ENCODE measurements at places on chromosomes 16 and 17.

GRCh38 chr17:75098861-75099260 lies 10.9 kb upstream of the ARMC7 start:
- DNase-seq = no peak

GRCh38 chr16:46745617-46746016 lies 2.5 kb downstream of the MYLK3 start:
- no peak for DNase-seq

DNA sequence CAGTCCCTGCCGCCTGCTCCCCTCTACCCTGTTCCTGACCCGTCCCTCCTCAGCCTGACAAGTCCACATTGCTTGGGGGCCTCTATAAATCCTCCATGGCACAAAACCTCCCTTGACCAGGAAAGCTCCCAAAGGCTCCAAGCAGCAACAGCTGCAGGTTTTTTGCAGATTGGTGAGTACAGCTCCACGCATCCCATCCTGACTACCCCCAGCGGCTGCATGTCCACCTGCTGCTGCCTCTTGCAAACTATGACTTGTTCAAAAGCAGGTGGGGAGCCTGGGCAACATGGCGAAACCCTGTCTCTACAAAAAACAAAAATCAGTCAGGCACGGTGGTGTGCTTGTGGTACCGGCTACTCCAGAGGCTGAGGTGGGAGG lies 122.8 kb downstream of the ANKRD11 start:
- DNase-seq = no peak

DNA sequence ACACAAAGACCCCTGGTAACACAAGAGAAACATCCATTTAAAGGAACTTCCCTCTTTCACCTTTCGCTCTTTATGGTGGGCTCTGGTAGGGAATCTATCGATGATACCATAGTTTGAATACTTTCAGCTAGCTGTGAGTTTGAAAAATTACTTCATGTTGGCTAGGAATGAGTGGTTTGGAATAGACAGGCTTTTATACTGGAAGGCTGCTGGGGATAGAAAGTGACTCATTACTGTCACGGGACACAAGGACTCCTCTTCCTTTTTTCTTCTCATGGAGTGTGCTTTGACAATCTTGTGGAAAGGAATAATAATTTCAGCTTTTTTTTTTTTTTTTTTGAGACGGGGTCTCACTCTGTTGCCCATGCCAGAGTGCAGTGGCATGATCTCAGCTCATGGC lies 76.9 kb downstream of the CYB561 start:
- no peak for DNase-seq

- no peak for DNase-seq
Measured at GRCh38 chr16:77721752-77722308, 484 bp upstream of the NUDT7 start.

DNA sequence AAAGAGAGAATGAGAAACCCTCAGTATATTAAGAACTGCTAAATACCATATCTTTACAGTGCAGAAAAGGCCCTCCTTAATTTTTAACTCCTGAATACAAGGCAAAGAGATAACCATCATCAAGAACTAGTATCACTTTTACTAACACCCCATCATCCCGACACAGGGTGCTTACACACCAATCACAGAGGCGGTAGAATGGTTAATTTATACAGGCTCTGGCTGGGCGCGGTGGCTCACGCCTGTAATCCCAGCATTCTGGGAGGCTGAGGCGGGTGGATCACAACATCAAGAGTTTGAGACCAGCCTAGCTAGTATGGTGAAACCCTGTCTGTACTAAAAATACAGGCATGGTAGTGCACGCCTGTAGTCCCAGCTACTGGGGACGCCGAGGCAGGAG lies 4.2 kb downstream of the PSMD12 start:
- no peak for DNase-seq

GRCh38 chr17:27530764-27531391 lies 74.6 kb downstream of the KSR1 start:
- peak; percentile 71 for DNase-seq

- DNase-seq = no peak
Measured at GRCh38 chr16:54467398-54467797, 180.8 kb upstream of the IRX3 start.

- peak; percentile 42 for DNase-seq
Measured at GRCh38 chr16:86924537-86924936, 346.2 kb downstream of the FOXL1 start.

- DNase-seq = no peak
Measured at GRCh38 chr17:56034197-56034635, 119.1 kb upstream of the ANKFN1 start.

- no peak for DNase-seq
Measured at GRCh38 chr17:78613416-78613815, 36.2 kb upstream of the DNAH17 start.

GRCh38 chr16:64983963-64984362 lies 137.9 kb downstream of the CDH11 start:
- peak; percentile 71 for DNase-seq

DNA sequence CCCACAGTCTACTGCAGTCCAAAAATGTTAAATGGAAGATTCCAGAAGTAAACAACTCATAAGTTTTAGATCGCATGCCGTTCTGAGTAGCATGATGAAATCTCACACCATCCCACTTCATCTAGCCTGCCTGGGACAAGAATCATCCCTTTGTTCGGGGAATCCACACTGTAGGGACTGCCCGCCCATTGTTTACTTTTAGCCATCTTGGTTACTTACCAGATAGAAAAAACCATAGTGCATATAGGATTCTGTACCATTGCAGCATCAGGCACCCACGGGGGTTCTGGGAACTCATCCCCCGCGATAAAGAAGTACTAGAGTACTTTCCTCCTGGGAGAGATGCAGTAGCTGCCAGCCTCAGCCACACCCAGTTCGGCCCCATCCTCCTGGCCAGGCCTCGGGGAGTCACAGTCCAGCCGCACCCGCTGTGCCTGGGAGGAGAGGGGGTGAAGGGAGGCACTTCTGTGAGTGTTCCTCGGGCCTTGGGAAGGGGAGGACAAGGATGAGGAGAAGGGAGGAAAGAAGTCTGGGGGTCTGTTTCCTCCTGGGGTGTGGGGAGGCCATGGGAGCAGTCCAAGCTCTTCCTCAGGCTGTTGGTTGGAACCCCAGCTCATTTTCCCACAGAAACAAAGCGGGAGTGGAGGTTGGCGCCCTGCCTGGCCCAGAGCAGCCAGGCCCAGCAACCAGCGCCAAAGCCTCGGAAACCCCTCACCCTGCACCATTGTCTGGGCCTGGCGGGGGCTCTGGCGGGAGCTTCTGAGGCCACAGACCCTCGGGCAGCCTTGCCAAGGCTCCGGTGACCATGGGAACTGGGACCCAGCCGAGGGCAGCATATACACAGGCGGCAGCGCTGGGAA lies 8.9 kb downstream of the TRIM47 start:
- DNase-seq = peak; percentile 72

DNA sequence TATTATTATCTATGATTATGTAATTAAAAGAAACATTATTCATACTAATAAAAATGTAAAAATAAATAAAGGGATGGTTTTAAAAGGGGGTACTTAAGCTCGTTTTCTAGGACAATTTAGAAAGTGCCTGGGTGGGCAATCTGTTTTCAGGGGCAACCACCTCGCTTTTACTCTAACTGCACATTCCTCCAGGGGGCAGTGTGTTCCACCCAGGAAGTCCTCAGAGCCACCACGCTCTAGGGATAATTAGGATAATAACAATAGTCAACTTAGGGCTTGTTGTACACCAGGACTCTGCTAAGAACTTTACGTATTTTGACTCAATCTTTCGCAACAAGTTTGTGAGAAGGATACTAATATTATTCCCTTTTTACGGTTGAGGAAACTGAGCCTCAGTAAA lies 396.7 kb upstream of the MAF start:
- DNase-seq = peak; percentile 21

DNA sequence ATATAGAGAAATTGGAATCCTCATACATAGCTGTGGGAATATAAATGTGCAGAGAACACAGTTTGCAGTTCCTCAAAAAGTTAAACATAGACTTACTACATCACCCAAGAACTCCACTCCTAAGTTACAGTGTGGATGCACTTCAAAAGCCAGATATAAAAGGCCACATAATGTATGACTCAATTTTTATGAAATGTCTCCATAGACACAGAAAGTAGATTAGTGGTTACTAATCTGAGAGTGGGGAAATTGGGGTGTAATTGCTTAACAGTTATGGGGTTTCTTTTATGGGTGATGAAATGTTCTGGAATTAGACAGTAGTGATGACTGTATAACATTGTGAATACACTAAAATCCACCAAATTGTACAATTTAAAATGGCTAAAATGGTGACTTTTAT lies 60.9 kb downstream of the CACNG1 start:
- no peak for DNase-seq

DNA sequence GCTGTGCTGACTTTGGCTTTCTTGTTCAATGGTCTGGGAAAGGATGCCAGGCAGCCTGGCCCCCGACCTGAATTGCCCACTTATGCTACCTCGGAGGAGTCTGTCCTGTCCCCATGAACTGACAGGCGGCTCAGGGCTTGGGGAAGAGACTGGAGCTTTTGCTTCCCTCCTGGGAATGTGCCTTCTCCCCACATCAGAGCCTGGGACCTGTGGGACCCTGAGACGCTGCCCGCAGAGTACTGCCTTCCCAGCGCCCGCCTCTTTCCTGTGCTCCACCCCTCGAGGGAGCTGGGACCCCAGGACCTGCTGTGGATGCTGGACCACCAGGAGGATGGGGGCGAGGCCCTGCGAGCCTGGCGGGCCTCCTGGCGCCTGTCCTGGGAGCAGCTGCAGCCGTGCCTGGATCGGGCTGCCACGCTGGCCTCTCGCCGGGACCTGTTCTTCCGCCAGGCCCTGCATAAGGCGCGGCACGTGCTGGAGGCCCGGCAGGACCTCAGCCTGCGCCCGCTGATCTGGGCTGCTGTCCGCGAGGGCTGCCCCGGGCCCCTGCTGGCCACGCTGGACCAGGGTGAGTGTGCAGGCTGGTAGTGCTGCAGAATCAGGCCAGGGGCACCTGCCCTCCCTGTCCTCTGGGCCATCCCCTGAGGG lies 18.5 kb downstream of the FCSK start:
- DNase-seq = no peak

DNA sequence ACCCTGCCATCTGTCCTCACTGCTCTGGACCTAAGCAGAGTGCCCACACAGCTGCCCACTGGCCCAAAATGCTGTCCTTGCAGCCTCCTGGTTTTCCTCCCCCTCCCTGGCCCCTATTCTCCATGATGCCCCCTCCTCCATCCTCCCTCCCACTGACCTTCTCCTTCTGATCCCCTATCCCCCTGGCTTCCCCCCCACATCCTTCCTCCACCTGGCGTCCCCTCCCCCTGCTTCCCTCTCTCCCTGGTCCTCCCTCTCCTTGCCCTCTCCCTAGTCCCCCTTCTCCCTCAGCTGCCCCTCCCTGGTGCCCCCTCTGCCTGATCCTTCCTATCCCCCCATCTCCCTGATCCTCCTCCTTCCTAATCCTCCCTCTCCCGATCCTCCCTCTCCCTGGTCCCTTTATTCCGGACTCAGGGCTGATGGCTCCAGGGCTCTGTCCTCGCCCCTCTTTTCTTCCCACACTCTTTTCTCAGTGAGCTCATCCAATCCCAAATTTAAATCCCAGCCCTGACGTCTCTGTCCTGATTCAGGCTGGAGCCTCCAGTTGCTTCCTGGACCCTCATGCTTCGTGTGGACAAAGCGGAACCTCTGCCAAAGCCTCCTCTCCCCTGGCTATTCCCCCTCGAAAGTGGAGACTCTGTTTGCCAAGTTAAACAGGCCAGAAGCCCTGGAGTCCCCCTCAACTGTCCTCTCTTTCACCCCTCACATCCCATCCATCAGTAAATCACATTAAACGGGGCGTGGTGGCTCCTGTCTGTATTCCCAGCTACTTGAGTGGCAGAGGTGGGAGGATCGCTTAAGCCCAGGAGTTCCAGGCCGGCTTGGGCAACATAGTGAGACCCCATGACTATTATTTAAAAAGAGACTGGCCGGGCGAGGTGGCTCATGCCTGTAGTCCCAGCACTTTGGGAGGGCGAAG lies 18.1 kb upstream of the RHBDF2 start:
- no peak for DNase-seq

- DNase-seq = no peak
Measured at GRCh38 chr17:28712032-28712704, 480 bp upstream of the PROCA1 start.

GRCh38 chr17:40915721-40916256 lies 21.7 kb downstream of the KRT23 start:
- DNase-seq = peak; percentile 64

DNA sequence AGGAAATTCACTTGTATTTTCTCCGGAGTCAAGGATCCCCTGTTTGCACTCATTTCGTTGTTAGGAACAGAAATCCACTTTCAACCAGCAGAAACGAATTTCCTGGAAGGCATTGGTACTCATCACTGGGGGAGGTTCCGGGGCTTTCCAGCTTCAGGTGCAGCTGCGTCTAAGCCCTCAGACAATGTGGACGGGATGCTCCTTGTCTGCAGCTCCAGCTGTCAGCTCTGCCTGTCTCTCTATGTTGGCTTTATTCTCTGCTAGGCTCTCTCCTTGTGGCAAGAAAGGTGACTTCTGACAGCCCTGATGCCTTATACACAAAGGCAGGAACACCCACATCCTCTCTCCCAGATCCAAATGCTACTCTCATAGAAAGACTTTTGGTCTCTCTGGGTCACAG lies 183.9 kb upstream of the HSBP1 start:
- no peak for DNase-seq

GRCh38 chr17:38730526-38731379 lies 612 bp downstream of the CISD3 start:
- DNase-seq = peak; percentile 77

- DNase-seq = no peak
Measured at GRCh38 chr17:8332688-8333087, 7.0 kb upstream of the ODF4 start.

GRCh38 chr16:58102665-58103392 lies 26.4 kb downstream of the CFAP20 start:
- no peak for DNase-seq

DNA sequence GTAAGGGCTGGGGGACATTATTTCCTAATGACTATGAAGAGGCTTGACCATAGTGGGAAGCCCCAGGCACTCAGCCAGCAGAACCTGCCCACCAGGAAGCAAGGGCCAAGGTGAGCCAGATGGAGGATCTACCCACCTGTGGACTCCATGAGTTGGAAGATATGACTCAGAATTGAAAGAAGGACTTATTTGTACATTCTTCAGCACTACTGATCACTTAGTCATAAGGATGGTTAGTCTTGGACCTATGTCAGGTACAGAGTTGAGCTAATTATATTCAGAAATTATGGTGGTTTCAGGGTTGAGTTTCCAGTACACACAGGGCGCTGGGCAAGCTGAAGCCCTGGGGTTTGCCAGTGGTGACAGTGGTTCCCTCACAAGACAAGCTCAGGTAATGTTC lies 24.0 kb upstream of the GRIN2A start:
- no peak for DNase-seq

DNA sequence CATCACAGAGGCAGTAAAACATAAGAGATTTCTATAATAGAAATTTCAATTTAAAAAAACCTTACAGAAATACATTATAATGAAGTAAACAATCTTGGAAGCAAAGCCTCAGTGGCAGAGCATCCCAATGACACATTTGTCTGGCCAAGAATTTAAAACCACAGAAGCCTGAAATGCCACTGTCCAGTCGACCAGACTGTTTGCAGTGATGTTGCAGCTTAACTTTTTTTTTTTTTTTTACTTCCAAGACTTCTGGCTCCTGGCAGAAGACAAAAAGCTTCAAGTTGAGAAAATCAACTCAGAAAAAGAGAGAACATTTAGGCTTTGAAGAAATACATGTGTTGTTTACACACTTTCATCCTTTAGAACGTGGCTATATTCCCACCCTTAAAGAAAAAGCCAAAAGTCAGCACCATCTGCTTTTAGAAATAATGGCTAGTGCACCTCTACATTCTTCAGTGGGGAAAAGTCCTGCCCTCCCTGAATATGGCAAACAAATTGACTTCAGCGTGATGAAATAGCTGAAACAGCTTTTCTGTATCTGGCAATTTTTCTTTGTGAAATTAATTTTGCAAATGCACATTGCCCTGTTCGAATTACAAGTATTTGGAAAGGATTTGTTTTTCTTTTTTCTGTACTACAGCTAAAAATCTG lies 205.5 kb upstream of the MON1B start:
- no peak for DNase-seq
